ENCODE measurements at places on chromosomes 2 and 18.
A peak's percentile ranks its signal among the peaks of the same experiment; 100 is the strongest.

DNA sequence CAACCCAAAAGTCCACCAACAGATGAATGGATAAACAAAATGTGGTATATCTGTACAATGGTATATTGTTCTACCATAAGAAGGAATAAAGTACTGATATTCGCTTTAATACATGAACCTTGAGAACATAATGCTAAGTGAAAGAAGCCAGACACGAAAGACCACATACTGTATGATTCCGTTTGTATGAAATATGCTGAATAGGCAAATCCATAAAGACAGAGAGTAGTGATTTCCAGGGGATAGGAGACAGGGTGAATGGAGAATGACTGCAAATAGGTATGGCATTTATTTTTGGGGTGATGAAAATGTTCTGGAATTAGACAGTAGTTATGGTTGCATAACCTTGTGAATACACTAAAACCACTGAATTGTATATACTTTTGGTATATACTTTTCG, 28.6 kb upstream of the IHH start:
- DNase-seq = no peak

GRCh38 chr2:236873636-236874035, 212.1 kb upstream of the COPS8 start:
- no peak for DNase-seq

GRCh38 chr2:1492711-1493430, 79.6 kb downstream of the TPO start:
- DNase-seq = no peak

- DNase-seq = no peak
Observed at GRCh38 chr2:241567776-241568175, 9.2 kb downstream of the BOK start.

DNA sequence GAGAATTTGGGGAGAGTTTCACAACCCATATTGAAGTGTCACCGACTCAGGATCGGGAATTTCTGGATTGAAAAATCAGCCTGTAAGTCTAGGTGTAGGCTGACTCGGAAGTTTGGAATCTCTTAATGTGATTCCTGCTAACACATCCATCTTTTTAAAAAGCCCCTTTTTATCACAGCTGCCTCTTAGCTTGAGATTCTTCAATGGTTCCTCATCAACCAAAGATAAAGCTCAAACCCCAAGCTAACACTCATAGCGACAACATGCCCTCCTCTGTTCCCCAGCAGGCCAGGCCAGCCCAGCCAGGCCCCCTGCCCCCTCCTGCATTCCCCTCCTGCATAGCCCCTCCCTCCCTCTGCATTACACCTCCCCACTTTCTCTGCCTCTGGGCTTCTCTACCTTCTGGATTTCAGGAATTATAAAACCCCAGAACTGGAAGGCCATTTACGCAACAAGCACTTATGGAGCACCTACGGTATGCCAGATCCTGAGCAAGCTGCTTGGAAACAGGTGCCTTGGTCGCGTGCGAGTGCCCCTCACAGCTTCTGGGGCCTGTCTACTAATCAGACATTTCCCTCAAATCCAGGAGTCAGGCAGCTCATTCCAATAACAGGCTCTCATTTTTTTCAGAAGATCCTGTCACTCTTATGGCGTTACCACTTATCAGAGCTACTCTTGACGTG, 63.4 kb downstream of the EMX1 start:
- DNase-seq = no peak

GRCh38 chr2:211144078-211144477, 587.7 kb downstream of the CPS1 start:
- no peak for DNase-seq

- no peak for DNase-seq
Observed at GRCh38 chr2:45857275-45857609, 205.8 kb downstream of the PRKCE start.

DNA sequence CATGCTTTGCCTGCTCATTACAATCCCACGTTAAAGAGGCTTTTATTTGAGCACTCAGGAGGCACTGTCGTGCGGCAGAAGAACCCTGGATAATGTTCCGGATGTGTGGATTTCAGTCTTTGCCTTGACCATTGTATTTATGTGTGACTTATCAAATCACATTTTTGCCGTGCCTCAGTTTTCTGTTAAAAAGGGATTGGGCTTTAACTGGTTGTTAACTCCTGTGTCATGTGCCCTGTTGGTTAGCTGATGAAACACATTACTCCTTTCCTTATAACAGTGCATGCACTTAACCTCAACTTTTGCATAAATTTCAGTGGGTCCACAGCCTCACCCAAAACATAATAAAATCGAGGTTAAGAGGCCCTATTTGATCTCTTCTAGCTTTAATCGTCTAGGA, 52.7 kb downstream of the NAB1 start:
- DNase-seq = no peak

DNA sequence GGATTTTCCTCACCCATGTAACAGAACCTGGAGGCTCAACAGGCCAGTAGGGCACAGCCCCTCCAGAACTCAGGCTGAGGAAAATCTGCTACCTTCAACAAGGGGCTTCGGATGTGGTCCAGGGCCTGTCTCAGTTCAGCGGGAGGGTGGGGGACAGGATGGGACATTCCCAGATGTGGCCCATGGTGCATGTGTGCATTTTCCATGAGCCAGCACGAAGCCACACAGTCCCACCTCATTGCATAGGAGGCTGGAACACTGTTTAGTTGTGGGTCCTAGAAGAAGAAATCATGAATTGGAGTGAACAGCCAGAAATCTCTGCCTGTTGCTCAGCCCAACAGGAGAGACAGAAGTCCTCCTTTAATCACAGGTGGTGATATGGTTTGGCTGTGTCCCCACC, 469.6 kb upstream of the MYT1L start:
- no peak for DNase-seq

DNA sequence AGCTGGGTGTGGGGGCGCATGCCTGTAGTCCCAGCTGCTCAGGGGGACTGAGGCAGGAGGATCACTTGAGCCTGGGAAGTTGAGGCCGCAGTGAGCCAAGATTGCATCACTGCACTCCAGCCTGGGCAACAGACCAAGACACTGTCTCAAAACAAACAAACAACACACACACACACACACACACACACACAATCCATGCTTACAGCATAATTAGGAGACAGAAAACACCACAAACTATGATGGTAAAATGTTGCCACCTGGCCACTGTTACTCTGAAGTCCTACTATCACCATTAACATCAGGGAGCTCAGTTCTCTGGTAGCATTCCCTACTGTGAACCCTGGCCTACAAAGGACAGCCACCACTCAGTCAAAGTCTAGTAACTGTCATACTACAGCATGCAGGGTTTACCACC, 18.3 kb downstream of the DNPEP start:
- DNase-seq = no peak

DNA sequence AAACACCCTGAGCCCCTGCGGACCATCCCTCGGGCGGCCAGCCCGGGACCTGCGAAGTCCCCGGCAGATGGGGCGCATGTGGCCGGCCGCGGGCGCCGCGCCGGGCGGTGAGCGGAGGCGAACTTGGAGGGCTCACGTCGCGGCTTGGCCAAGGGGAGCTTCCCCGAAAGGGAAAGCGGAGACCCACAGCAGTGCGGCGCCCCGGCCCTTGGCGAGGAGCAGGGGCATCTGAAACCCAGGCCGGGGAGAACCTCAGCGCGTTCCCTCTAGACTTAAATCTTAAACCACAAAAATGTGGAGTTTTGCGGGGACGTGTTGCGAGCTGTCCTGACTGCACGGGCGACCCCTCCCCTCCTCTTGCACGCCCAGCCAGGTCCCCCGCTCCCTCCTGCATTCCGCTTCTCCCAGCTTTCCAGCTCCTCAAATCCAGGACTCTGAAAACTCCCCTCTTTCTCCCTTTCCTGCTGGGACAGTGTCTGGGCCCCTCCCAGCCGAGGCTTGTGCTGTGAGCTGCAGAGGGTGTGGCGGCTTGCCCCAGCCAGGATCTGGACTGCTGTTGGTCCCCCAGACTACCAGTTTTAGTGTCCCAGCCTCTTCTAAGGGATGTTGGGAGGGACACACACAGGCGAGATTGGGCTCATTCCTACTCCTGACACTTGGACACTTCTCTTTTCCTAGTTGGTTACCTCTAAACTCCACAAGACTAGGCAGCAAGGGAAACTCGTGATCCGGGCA, 1.3 kb downstream of the FMNL2 start:
- DNase-seq = peak; percentile 38

DNA sequence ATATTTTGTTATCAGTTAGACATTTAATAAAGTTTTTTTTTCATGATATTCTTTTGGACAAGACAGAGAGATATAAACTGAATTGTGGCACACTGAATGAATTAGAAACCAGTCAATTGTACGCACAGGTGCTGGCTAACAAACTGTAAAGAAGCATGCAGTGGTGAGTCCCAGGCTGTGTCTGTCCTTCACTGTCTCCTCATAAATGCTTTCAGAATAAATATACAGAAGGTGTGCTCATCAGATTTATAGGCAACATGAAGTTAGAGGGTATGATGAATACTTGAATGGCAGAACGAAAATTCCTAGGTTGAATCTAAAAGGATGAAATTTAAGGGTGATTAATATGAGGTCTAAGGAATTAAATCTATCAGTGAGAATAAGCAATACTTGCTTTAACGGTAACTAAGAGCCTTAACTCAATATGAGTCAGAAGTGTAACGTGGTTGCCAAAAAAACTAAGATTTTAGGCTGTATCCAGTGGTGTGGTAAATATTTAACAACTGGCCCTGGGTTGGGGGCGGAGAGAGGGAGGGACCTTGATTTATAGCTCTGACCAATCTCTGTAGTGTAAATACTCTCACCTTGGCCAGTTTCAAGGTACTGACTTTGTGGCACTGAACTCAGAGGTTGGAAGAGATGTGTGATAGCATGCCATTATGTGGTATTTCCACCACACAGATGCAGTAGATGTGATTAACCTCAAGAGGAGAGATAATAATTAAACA, 41.9 kb upstream of the AAK1 start:
- no peak for DNase-seq

DNA sequence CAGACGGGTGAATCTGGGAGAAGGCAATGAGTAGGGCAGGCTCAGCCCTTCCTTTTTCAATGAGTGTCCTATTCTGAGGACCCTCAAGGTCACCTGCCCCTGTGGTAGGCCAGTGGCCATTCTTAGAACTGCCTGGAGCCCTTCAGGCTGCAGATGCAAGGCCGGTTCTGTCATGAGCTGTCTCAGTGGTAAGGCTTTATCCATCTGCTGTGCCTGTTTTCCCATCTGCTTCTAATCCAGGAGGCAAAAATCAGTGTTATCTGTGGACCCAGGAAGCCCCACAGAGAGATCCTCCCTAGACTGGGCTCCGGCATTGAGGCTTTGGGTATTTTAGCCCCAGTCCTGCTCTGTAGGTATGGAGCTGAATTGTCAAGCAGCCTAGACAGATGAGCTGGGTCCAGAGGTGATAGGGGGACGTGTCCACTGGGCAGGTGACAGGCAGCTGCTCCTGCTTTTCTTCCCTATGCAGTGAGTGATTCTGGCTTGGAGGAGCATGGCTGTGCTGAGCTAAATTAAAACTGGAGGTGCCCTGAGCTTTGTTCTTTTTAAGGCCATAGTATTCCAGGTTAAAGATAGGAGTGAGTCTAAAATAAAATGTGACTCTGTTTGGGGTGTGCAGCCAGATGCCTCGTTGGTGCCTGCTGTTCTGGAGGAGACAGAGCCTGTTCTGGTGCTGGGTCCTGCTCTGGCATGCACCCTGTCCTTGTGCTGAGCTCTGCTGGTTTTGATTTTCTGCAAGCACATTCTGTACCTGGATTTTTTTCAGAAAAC, 92.5 kb downstream of the FHOD3 start:
- DNase-seq = no peak

GRCh38 chr2:222320436-222321395, 21.9 kb upstream of the PAX3 start:
- DNase-seq = no peak

DNA sequence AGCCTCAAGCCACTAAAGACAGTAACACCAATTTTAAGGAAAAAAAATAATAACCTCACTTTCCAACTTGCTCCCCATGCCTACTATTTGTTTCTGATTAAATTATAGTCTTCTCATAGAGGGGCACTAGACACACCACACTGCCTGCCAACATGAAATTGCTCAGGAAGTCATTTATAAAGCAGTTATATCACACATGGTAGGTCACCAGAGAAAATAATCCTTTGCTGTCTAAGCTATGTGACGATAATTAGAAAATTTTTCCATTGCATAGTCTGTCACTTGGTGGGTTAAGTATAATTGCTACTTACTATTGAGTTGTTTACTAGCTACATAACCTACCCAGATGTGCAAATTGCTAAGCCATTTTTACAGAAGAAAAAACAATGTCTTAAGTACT, 85.2 kb downstream of the INO80D start:
- no peak for DNase-seq

DNA sequence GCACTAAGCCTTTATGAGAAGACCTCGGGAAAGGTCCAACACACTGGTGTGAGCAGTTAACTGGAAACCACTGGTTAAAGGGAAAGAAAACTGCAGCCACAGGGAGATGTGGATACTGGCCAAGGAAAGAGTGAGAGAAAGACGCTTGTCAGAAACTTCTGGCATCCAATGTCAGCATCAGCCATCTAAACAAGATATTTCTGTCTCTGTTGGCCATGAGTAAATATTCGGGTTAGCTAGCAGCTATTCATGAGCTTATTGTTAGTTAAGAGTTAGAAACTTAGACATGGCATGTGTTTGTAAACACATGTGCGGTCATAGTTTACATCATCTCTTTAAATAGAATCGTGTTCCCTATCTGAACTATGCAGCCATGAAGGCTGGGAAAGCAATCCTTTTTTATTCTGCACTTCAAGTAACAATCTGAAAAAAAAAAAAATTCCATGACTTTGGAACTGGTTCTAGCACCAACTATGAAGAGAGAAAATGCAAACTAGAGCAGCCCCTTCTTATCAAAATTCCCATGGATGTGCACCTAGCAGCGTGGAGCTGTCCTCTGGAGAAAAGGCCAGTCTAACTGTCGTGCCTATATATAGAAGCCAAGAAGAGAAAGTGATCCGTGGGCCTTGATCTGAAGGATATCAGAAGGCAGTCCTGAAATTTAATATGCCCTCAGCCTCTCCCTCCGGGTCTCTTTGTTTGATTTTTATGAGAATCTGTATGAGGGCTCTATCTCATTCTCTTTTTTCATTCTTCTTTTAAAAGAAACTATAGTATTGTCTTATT, 84.0 kb upstream of the RFX8 start:
- no peak for DNase-seq

- no peak for DNase-seq
Observed at GRCh38 chr2:240551811-240552210, 6.0 kb downstream of the ANKMY1 start.

DNA sequence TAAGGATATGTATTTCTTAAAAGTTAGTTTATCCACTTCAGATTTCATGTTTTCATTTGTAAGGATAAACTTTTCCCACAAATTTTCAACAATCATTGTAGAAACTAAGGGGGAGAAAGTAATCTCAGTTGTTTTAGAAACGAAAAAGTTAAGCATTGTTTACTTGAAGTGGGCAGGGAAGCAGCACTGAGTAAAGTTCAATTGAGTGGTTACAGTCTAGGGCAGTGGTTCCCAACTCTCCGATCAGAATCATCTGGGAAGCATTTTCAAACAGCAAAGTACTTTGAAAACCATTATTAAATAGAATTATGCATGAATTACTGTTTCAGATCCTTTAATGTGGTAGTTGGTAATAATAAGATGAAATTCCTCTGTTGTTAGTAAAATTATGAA, 12.5 kb downstream of the MRPL35 start:
- DNase-seq = no peak

GRCh38 chr18:51192026-51192425, 5.5 kb downstream of the MEX3C start:
- DNase-seq = no peak

GRCh38 chr2:204796581-204796980, 251.3 kb downstream of the PARD3B start:
- no peak for DNase-seq

GRCh38 chr2:71801969-71802368, 345.7 kb downstream of the CYP26B1 start:
- no peak for DNase-seq

GRCh38 chr2:105600602-105600948, 144.1 kb upstream of the NCK2 start:
- no peak for DNase-seq

GRCh38 chr18:45169610-45170009, 445.7 kb upstream of the SLC14A2 start:
- no peak for DNase-seq
